ENCODE measurements at places on chromosomes 13 and 19.

GRCh38 chr13:42279986-42280385 is 8.0 kb downstream of the AKAP11 start:
- DNase-seq, result no peak

DNA sequence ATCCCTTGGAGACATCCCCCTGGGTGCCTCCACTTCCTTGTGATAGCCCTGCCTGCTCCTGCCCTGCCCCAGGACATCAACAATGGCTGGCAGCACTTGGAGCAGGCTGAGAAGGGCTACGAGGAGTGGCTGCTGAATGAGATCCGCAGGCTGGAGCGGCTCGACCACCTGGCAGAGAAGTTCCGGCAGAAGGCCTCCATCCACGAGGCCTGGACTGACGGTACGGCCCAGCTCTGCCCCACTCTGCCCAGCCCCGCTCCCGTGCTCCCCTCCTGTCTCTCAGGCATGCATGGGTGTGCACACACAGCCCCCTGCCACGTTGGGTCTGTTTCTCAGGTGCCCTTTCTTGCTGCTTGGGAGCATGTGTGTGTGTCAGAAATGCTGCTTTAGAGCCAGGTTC is 26.4 kb downstream of the CAPN12 start:
- DNase-seq, result no peak

DNA sequence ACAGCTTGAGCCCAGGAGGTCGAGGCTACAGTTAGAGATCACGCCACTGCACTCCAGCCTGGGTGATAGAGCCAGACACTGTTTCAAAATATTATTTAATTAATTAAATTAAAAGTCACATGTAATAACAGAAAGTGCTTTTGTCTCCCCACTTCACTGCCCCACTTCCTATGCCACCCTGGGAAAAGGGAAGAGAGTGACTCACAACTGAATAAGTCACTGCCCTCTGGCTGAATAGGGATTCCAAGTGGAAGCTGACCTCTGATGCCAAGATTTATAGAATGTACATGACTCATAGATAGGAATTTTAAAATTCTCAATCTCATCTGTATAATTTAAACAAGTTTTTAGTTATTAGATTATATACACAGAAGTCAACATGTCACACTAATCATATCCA is 22.2 kb upstream of the ERVV-1 start:
- DNase-seq, result no peak

GRCh38 chr19:27671876-27672275 is 1541.1 kb downstream of the UQCRFS1 start:
- DNase-seq, result no peak

- no peak for DNase-seq
Observed at GRCh38 chr19:35341565-35342225, 6.0 kb upstream of the FFAR1 start.

DNA sequence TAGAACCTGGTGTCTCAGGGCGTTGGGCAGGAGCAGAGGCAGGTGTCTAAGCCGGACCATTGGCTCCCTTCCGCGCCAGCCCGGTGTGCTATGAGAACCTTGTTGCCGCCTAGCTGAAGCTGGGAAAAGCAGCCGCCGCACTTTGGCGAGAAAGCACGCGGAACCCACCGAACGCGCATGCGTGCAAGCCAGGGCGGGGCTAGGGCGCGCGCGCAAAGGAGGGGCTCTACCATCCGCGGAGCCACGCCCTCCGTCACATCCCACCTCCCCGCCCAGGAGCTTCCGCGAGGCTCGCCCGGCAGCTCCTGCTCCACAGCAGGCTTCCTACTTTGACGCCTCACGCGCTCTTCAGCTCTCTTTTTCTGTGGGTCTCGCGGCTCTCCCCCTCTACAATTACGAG is 51.3 kb downstream of the WDR87 start:
- no peak for DNase-seq

DNA sequence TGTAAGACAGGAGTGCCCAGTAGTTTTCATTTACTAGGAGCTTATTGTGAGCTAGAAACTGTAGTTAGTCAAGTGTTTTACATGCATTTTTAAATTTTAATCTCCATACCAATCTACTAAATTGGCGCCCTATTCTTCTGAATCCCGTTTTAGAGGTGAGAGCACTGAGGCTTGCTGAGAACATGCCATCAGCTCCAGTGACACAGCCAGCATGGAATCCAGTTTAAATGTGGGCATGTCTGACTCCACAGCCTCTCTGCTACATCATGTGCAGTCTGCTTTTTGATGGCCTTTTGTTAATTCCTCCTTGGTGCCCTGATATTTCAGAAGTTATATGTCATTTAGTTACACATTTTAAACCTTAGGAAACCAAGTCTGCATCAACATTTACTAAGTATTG is 325.4 kb downstream of the DLEU7 start:
- no peak for DNase-seq

DNA sequence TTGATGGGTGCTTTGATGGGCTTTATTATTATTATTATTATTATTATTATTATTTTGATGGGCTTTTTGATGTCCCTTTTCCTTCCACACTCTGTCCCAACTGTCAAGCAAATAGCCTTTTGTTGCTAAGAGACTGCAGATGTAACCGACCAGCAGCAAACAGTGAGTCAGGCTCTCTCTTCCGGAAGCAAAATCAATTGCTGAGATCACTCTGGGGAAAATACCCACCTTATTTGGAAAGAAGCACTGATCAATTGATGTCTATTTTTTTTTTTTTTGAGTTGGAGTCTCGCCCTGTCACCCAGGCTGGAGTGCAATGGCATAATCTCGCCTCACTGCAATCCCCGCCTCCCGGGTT is 2.9 kb downstream of the LDLR start:
- no peak for DNase-seq

GRCh38 chr19:44590245-44591059 is 22.9 kb upstream of the IGSF23 start:
- DNase-seq, result no peak

DNA sequence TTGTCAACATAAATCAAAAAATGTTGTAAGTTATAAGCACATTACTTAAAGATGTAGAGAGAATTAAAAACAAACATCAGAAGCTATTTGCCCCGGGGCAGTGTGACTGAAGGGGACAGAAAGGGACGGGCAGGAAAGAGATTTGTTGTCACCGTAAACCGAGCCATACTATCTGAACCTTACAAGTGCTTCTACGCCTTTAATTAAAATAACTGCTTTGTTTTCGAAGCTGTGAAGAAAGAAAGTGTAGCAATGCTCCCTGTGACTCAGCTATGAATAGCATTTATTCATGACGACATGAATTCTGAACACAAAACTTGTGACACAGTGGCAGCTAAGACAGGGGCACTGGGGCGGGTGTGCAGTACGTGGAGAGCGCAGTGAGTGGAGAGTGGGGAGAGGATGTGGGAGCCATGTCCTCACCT is 30.0 kb downstream of the ZNF787 start:
- DNase-seq, result no peak

DNA sequence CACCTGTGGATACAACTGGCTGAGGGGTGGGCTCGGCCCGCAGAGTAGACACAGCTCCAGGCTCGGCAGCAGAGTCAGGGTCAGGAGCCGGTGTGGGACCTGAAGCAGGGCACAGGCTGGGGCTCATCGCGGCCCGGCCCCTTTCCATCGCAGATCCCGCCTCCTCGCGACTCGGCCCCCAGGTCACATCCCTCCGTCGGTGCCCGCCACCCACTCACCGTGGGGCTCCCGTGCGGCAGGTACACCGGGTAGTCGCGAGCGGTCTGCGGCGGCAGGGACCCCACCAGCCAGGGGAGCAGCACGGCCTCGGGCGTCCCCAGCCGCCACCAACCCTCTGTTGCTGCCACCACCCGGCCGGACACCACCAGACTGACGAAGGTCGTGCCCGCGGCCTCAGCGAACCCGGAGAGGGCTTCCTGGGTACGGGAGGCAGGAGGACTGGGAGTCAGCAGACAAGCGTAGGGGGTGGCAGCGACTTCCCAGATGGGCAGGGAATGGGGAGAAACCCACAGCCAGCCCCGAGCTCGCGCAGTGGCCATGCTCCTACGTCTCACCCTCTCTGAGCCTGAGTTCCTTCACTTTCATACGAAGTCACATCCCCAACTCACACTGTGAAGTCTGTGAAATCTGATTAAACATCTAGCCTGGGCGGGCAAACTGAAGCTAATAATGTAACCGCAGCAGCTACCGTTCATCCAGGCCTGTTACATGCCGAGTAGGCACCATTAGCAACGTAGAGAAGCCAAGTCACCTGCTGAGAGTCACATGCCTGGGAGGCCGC is 3.7 kb downstream of the FUZ start:
- DNase-seq, result no peak

DNA sequence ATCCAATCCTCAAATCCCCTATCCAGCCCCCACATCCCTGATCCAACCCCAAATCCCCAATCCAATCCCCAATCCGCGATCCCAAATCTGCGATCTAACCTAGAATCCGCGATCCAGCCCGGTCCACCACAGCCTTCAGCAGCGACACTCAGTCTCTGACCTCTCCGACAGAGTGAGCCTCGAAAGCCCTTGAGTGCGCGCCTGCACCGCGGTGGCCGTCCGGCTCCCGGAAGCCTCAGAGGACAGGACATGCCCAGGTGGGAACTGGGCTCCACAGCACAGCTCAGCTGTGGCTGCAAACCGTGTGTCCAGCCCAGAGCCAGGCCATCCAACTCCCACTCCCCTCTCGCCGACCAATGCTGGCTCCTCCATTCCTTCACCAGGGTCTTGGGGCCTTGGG is 48.8 kb upstream of the C1QTNF9B start:
- no peak for DNase-seq

DNA sequence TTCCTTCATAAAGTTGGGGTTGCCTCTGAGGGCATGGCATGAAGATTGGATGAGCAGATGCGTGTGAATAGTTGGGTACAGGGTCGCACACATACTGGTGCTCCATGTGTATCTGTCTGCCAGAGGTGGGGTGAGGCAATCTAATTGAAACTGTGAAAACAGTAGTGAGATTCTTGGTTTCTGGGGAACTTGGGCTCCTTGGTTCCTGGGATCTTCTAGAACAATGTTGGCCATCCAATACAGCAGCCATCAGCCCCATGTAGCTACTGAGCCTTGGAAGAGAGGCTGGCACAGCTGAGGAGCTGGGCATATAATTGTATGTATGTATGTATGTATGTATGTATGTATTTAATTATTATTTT is 616 bp downstream of the FCHO1 start:
- DNase-seq, result no peak

DNA sequence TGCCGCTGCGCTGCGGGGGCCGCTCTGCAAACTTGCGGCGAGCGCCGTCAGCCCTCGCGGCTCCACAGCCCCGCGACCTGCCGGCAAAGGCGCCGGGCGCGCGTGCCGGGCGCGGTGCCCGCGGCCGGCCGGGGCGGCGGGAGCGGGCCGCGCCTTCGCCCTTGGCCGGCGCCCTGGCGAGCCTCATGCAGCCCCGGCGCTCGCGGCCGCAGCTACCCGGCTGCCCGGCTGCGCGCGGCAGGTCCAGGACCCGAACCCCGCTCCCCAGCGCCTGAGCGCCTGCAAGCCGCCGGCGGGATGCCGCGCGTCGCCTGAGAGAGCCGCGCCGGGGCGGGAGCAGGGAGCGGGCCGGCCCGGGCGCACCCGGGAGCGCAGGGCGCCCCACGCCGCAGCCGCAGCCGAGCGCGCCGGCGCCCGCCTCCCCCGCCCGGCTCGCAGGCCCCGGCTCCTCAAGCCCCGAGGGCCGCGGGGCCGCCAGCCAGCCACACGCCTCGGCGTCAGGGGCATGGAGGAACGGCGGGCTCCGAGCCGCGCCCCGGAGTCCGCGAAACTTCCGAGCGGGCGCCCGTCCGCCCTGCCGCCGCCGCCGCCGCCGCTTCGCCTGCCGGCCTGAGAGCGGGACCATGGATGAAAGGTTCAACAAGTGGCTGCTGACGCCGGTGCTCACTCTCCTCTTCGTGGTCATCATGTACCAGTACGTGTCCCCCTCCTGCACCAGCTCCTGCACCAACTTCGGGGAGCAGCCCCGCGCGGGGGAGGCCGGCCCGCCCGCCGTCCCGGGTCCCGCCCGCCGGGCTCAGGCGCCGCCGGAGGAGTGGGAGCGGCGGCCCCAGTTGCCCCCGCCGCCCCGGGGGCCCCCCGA is 564 bp downstream of the HS6ST3 start:
- no peak for DNase-seq

GRCh38 chr19:917323-918151 is at the start of gene KISS1R:
Gene KISS1R, plus strand, starts transcription at chr19:917333. Its CDS starts 170 bp downstream, at chr19:917503.
- no peak for DNase-seq

GRCh38 chr19:42406111-42406510 is 16.0 kb upstream of the CNFN start:
- DNase-seq, result no peak

GRCh38 chr13:99027260-99027659 is 49.4 kb upstream of the DOCK9 start:
- no peak for DNase-seq

GRCh38 chr13:45361596-45362206 is 20.7 kb upstream of the TPT1 start:
- DNase-seq, result no peak

DNA sequence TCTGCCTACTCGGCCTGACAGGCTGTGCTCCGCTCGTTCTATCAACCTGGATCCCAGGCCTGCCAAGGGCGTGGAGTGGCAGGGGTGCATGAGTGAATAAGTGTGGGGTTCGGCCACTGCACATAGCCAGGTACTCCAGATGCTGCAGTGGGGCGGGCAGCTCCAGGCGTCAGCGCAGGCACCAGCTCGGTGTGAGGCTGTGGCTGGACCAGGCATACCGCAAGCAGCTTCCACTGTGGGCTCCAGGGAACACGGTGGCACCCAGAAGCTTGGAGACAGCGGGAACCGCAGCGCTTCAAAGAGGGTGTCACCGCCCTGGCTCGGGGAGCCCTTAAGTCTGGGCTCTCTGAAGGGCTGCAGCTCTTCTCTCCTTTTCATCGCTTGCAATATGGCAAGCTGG is 1630.2 kb downstream of the OLFM4 start:
- no peak for DNase-seq

DNA sequence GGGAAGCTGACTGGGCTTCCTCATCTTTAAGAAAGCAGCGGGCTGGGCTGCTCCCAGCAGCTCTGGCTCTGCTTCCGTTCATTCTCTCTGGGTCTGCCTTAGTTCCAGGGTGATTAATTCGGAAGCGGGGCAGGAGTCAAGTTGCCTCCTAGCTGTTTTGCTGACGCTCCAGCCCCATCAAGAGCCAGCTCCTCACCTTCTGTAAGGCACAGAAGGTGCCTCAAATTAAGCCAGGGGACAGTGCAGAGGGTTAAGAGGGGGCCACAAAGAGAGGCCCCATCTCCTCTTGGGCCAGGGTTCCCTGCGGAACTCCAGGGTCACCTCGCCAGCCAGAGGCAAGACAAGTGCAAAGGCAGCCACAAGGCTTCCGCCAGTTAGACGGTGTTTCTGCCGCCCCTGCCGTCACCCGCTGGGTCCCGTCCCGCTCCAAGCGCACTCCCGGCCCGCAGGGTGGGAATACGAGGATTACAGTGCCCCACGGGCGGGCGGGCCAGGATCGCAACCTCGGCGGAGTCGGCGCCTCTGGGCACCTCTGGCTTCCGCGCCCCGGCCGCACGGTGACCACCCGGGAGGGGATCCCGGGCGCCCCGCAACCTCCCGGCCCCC is 508 bp downstream of the SLC15A1 start:
- no peak for DNase-seq

DNA sequence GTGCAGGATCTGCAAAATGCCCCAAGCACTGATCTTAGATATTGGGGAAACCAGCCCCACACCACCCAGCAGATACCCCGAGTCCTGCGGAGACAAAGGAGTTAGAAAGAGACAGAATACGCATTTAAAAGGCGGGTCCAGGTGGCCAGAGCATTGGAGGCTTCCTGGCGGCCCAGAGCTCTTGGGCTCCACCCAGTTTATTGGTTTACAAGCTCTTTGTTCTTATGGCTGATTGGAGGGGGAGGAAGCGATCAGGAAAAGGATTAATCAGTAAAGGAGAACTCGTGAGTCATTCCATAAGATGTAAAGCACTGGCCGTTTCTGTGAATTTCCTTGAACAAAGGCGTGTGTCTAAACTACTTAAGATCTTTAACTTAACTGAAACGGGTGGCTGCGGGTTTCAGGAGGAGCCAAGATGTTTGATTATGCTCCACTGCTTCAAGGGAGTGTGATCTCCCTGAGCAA is 926 bp downstream of the ZNF587 start:
- no peak for DNase-seq

Data from activated CD8-positive, alpha-beta memory T cell treated with anti-CD3 and anti-CD28 coated beads for 1 hour (primary cell).